Upper lobe of left lung (tissue), 6 donors: ENCODE measurements at places on chromosomes 4 and X. TPM values are rescaled to one million over a fixed set of nuclear protein-coding genes. Genes with fewer than 3 reads are reported as not detected.

DNA sequence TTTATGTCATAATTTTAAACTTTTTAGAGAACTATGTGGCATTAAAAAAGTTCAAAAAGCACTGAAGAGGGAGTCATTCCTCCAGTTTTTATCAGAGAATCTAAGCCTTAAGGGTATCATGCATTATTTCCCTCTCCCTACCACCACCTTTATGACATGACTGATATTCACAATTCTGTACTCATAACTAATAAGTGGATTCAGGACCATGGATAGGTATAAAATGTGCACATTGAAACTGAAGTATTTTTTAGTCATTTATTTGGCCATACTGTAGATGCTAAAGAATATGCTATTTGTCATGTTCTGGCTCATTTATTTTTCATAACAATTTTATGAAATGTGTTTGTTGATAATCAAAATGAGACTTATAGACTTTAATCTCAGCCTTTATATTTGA, 897.5 kb upstream of the AGA start:
- DNase-seq = no peak

DNA sequence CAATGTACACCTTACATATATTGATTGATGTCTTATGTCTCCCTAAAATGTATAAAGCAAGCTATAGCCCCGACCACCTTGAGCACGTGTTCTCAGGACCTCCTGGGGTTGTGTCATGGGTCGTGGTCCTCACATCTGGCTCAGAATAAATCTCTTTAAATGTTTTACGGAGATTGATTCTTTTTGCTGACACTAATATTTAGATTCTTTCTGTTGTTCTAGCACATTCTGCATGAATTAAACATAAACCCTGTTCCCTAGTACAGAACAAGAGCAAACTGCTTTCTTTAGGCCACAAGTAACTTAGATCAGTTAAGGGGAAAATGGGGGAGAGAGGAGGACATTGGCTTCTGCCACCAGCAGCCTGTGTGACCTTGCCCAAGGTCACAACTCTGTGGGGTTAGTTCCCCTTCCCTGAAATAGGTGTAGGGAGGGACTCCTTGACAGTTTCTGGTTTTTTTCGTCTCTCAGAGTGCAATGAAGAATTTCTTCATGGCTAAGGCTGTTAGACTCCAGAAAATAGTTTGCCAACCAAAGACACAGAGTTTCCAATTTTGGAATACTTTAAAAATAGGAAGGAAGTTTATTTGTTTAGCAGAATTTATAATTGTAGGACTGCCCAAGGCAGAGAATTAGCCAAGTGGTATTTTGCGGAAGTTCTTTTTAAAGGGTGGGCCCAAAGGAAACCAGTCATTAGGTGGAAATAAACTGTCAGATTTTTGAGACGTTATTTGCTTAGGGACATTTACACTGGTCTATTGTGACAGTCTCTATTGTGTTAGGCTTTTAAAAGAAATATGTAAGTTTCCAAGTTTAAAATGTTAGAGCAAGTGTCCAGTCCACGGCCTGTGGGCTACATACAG, 29.4 kb downstream of the PTTG2 start:
- no peak for DNase-seq

DNA sequence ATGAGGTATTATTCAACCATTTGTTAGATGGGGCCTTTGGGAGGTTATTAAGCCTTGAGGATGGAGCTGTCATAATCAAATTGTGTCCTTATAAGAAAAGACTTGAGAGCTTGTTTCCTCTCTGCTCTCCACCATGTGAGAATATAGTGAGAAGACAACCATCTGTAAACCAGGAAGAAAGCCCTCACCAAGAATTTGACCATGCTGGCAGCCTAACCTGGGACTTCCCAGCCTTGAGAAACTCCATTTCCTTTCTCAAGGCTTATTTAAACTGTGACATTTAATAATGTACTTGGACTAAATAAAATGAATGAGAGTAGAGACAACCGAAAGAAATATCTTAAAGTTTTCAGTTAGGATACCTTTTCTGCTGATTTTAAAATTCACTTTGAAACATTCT, 83.7 kb upstream of the GC start:
- DNase-seq = no peak

DNA sequence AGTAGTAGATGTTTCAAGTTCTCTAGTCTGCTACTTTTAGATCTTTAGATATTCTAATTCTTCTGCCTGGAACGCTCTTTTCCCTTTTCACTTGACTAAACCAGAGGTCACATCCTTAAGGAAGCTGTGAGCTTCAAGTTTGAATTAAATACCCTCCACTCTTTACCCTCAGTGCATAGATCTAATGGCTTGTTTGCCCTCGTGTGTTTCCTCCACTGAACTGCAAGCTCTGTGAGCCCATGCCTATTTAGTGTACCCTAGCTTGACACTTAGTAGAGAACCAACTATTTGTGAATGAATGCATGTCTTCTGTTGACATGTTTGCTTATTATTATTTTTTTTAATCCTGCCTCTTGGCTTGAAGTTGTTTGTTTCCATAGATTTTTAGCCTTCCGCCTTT, 138.3 kb downstream of the PDE5A start:
- no peak for DNase-seq

DNA sequence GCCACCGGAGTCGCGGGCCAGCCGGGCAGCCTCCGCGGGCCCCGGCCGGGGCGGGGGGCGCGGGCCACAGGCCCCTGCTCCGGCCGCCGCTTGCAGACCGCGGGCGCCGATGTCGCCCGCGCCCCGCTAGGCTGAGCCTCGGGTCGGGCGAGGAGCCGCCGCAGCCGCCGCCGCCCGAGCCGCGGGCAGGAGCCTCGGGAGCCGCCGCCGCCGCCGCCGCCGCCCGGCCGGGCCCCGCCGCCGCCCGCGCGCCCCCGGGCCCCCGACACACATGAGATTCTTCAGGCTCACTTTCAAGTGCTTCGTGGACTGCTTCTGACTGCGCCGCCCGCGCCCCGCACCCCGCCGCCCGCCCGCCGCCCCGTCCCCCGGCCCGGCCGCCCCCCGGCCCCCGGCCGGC, 345 bp downstream of the SLC6A8 start:
- no peak for DNase-seq

Gene IL13RA2
- not detected for total RNA-seq

Gene IL13RA1
- total RNA-seq = 22.4 TPM

Gene ETDB
- not detected for total RNA-seq

GRCh38 chrX:18970465-18970864, 13.4 kb downstream of the PHKA2 start:
- DNase-seq = no peak

GRCh38 chrX:126064901-126065541, 101.1 kb downstream of the DCAF12L2 start:
- DNase-seq = no peak

GRCh38 chr4:85114526-85114925, 148.0 kb upstream of the WDFY3 start:
- DNase-seq = no peak

Gene ADRA2C
- 2.1 TPM for total RNA-seq

Gene UGT2A3
- not detected for total RNA-seq

GRCh38 chr4:166366012-166366411, 493.0 kb downstream of the TLL1 start:
- DNase-seq = no peak
